ENCODE measurements at places on chromosomes 12 and 14.

- no peaks in the 10 kb centered on the region for H3K27me3 ChIP-seq
- no peaks in the 10 kb centered on the region for H3K4me1 ChIP-seq
- DNase-seq = no peak
- H3K36me3 ChIP-seq = no peaks in the 10 kb centered on the region
- H3K4me3 ChIP-seq = no peak overlapping the region
- H3K27ac ChIP-seq = no peak overlapping the region
Observed at GRCh38 chr14:71467361-71467811, 464.8 kb upstream of the RGS6 start.

- no peak overlapping the region for H3K27ac ChIP-seq
- H3K36me3 ChIP-seq = no peaks in the 10 kb centered on the region
- no peaks in the 10 kb centered on the region for H3K27me3 ChIP-seq
- peaks cover 6% of the 10 kb centered on the region for H3K4me1 ChIP-seq
- DNase-seq = peak; percentile 34
Observed at GRCh38 chr12:103771466-103771865, 69.6 kb downstream of the NT5DC3 start.

- no peaks in the 10 kb centered on the region for H3K27me3 ChIP-seq
- no peaks in the 10 kb centered on the region for H3K36me3 ChIP-seq
- H3K27ac ChIP-seq = no peak overlapping the region
Observed at GRCh38 chr12:45270951-45271350, 55.1 kb downstream of the ANO6 start.

DNA sequence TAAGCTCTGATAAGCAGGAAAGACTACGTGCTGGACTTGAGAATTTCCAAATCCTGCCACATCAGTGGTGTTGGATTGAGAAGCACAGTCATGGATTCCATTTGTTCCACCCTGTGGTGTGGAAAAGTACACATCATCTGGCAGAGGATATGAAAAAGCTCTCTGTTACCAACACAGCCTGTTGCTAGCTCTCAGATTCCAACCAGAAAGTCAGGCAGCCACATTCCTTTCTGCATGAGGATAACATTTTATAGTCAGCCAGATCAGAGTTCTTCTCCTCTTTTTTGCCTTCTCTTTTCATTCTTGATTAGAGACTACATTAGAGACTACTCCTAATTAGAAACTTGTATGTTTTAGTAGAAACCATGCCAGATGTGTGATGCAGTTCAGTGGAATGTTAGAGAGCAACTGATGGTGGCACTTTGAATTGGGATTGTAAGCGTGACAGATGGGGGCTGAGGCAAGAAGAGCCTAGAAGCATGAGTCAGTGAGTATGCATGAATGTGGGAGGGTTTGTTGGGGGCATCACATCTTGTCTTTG is 61.2 kb upstream of the STXBP6 start:
- H3K4me1 ChIP-seq = peaks cover 4% of the 10 kb centered on the region
- H3K27me3 ChIP-seq = no peaks in the 10 kb centered on the region
- H3K27ac ChIP-seq = no peak overlapping the region
- H3K36me3 ChIP-seq = no peaks in the 10 kb centered on the region
- no peak for DNase-seq

GRCh38 chr14:52363041-52363704 is 49.1 kb downstream of the PTGER2 start:
- no peak overlapping the region for H3K4me3 ChIP-seq
- H3K27ac ChIP-seq = no peak overlapping the region
- no peaks in the 10 kb centered on the region for H3K36me3 ChIP-seq

DNA sequence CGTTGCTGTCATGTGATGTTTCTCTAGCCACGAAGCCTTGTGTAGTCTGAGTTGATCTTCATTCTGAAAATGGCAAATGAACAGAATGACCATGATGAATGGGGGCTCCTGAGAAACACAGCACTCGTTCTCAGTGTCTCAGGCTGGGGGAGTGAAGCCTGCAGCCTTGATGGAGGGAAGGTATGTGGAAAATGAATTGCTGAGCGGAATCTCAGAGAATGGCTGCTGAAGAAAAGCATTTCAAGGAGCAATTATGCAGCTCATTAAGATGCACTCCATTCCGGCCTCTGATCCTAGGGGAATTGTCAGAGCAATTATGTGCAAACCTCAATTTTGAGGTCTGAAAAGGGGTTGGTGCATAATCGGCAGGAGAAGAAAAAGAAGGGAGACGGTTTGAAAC is 167.1 kb downstream of the CHST11 start:
- H3K27ac ChIP-seq = no peak overlapping the region
- H3K36me3 ChIP-seq = no peaks in the 10 kb centered on the region
- no peaks in the 10 kb centered on the region for H3K4me1 ChIP-seq

DNA sequence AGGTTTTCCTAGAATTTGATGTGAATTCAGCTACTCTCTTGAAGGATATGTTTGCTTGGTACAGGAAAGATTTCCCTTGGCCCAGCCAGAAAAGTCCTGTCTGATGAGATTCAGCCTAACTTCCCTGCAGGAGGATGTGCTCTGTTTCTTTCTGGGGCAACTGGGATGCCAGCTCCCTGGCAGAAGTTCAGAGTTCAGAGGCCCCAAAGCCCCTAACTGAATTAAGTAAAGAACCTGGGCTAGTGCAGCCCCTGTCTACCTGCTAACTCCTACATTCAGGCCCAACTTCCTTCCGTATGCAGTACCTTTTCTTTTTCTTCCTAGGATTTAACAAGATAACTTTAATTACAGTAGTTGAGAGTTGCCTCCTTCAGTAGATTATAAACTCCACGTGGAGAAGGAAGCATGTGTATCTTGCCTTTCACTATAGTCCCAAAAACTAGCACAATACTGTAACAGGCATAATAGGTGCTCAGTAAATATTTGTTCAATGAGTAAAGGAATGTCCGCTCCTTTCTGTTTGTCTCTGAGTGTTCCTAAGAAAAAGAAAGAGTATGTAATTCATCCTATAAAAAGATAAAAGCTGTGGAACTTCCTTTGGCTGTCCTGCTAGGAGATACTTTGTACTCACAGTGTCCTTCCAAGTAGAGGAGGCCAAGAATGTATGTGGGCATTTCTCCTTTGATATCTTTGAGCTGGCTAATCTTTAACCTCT is 141.0 kb downstream of the SLC8A3 start:
- no peaks in the 10 kb centered on the region for H3K27me3 ChIP-seq
- peaks cover 60% of the 10 kb centered on the region for H3K36me3 ChIP-seq
- H3K4me1 ChIP-seq = no peaks in the 10 kb centered on the region
- H3K27ac ChIP-seq = no peak overlapping the region

GRCh38 chr14:51020024-51020710 is 74.7 kb downstream of the TRIM9 start:
- peak overlapping the region; percentile 46 for H3K27ac ChIP-seq
- H3K4me1 ChIP-seq = peaks cover 7% of the 10 kb centered on the region
- H3K36me3 ChIP-seq = no peaks in the 10 kb centered on the region
- DNase-seq = no peak

DNA sequence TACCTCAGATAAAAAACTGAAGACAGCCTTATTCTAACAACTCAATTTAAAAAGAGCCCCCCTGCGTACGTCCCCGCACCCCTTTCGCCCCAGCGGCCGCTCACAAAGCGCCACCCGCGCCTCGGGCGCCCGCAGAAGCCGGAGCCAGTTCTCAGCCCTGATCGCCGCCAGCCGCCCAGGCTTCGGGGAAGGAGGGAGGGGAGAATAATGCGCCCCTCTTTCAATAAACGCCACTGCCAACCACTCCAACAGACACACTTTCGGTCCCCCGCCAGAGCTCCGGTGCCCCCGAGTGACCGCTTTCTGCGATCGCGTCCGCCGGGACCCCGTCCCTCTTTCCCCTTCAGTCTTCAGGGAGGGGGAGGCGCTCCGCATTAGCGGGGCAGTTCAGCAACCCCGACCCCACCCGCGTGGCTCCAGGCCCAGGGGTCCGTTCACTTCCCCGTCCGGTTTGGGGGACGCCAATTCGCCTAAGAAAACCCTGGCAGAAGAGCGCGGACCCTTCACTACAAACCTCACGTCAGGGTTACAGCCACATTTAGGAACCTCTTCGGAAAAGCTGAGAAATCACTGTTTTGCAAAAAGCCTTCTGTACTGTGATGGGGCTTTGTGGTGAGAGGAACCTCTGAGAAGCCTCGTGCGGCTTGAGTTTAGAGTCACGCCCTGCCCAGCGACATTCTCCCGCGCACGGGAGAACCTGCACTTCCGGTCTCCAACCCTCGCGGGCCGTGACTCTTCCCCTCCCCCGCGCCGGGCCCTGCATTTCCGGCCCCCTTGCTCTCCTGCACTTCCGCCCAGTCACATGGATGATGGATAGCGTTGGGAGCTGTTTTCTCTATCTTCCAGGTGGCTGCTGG is 18.7 kb downstream of the FOXG1 start:
- H3K27me3 ChIP-seq = peaks cover 58% of the 10 kb centered on the region
- H3K27ac ChIP-seq = no peak overlapping the region
- no peak overlapping the region for H3K4me3 ChIP-seq

- DNase-seq = no peak
- no peaks in the 10 kb centered on the region for H3K4me1 ChIP-seq
- no peaks in the 10 kb centered on the region for H3K36me3 ChIP-seq
- H3K27ac ChIP-seq = no peak overlapping the region
- no peak overlapping the region for H3K4me3 ChIP-seq
Observed at GRCh38 chr12:125193376-125194152, 128.3 kb downstream of the AACS start.

- no peak for DNase-seq
- no peak overlapping the region for H3K4me3 ChIP-seq
- H3K27me3 ChIP-seq = peaks cover 11% of the 10 kb centered on the region
- no peaks in the 10 kb centered on the region for H3K4me1 ChIP-seq
Observed at GRCh38 chr12:263574-263973, 938 bp upstream of the SLC6A13 start.

All from gastrocnemius medialis (tissue), 4 donors.